C1 segment of cervical spinal cord (tissue), 14 donors: ENCODE measurements at places on chromosomes 6 and 20.

DNA sequence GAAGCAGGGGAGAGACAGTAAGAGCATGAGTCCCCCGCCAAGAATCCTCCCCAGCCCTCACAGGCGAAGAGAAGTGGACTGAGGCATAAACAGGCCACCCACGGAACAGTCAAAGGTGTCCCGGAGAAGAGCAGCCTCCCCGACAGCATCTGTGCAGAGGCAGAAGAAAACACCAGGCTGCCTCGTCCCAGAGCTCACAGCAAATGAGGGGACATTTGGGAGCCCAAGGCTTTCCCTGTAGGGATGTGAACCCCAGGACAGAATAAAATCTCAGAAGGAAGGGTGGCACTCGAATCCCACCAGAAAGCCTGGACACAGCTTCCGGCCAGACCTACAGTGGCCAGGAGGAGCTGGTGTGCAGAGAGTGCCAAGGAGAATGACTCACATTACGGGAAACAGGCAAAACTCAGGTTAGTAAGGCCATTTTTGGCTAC is 90.4 kb downstream of the DLL1 start:
- no peak for DNase-seq

DNA sequence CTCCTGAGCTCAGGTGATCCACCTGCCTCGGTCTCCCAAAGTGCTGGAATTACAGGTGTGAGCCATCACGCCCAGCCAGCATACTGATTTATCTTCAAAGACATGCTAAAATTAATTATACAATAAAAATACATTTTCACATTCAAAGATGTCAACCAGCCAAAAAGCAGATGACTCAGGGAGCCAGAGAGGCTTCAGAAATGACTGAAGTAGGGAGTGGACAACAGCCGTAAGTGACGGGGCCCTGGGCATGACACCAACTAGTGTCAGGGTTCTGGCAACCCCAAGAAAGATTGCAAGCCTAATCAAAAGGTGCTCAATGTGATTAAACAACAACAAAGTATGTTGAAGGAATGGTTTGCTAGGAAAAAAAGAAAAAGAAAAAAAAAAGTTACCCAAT is 28.4 kb downstream of the GPLD1 start:
- no peak for DNase-seq

- DNase-seq: no peak
These were observed 37.6 kb downstream of the SULF2 start for GRCh38 chr20:47747669-47748031.

DNA sequence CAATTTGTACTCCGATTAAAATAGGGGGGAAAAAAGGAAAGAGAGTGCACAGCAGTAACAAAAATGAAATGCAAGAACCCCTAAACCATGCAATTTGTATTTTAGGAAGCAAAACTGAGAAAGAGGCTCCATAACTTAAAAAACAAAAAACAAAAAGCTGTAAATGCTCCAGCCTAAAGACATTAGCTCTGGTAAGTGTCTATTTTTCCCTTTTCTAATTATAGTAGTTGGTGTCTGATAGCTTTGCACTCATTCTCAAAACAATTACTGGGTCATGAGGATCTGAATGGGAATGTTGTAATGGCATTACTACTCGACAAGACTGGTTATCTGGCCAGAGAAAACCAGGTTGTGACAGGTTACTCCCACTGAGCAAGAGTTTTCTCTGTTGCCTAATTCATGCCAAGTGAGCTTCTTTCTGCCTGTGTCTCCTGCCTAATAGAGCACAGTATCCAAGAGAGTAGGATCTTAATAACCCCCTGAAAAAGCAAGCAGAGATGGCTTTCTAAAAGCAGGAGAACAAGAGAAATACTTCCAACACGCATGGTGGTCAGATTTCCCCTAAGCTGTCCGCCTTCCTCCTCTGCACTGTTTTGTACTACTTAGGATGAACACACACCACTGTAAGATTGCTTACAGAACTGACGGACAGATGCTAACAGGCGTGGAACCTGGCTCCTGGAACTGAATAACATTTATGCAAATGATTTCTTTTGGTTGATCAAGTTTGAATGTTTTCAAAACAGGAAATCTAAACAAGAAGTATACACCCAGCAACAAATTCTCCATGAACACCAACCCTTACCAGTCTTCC is 86.4 kb downstream of the FKBP5 start:
- DNase-seq: no peak

- no peak for DNase-seq
These were observed 86.0 kb upstream of the SALL4 start for GRCh38 chr20:51888291-51888690.

DNA sequence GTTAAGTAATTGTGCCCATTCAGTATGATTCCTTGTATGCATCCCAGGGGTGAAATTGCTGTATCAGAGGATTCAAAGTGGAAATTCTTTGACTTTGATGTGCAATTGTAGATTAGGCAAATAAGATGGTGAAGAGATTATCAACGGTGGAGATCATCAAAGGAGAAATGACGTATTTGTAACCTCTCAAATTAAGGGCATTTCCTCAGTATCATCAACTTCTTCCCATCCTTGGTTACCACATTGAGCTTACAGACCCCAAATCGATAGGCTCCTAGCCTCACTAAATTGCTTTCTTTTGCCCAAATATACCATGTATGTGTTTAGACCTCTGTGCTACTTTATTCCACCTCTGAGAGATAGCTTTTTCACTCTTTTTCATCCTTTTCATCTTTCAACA is 213.1 kb upstream of the ZFP64 start:
- no peak for DNase-seq

- DNase-seq: no peak
These were observed 157.3 kb upstream of the STMND1 start for GRCh38 chr6:16944596-16944995.

DNA sequence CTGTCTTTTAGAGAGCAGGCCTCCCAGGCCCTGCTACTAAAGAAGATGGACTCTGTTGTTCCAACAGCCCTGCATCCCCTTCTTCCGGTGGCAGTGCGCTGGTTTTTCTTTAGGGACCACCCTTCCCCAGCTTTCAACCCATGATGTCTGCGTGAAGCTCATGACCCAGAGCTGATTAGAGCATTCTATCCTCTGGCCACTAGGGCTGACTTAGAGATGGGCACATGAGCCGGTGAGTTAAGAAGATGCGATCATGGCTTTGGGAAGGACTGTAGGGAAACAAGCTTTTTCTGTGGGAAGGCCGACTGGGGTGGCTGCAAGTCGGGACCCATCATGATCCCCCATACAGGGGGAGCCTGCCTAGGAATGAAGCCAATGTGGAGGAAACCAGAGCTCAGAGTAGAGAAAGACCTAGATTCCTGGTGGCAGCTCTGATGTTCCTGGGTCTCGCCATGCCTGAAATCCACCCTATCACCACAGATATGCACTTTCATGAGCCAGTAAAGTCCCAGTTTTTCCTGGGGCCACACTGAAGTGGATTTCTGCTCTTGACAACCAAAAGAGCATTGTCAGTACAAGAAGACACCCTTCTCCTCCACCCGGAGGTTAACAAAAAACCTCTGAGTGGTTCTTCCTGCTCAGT is 29.1 kb upstream of the STX16 start:
- no peak for DNase-seq

- DNase-seq: no peak
These were observed 622.9 kb upstream of the ID4 start for GRCh38 chr6:19214231-19214630.

GRCh38 chr6:31815025-31815838 is at the start of the genes HSPA1A and HSPA1L:
Gene HSPA1A, plus strand, starts transcription at chr6:31815543. Its CDS starts 214 bp downstream, at chr6:31815757.
Gene HSPA1L, minus strand, starts transcription at chr6:31815283. Its CDS starts 3,311 bp downstream, at chr6:31811972.
- DNase-seq: peak; percentile 95

- no peak for DNase-seq
These were observed 6.9 kb upstream of the SIRPB1 start for GRCh38 chr20:1626528-1627199.

DNA sequence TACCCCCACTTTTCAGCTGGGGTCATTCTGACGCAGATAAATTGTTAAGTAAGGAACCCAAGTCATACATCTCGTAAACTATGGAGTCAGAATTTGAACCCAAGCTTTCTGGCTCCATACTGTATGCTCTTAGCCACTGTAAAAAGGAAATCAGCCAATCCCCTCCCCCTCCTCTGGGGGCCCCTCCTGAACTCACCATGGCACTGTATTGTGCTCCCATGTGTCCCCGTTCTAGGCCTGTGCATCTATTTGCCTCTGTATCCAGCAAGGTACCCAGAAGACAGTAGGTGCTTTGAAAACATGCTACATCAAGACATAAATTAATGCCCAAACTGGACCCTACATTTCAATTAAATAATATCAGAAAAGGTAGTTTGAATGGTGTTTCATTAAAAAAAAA is 98.5 kb downstream of the PREP start:
- DNase-seq: no peak
